NCI-H1048 (cell line): ENCODE measurements at places on chromosomes 12 and 14.

GRCh38 chr14:106877517-106877916 is 1351.1 kb downstream of the TMEM121 start:
- DNase-seq, result no peak

DNA sequence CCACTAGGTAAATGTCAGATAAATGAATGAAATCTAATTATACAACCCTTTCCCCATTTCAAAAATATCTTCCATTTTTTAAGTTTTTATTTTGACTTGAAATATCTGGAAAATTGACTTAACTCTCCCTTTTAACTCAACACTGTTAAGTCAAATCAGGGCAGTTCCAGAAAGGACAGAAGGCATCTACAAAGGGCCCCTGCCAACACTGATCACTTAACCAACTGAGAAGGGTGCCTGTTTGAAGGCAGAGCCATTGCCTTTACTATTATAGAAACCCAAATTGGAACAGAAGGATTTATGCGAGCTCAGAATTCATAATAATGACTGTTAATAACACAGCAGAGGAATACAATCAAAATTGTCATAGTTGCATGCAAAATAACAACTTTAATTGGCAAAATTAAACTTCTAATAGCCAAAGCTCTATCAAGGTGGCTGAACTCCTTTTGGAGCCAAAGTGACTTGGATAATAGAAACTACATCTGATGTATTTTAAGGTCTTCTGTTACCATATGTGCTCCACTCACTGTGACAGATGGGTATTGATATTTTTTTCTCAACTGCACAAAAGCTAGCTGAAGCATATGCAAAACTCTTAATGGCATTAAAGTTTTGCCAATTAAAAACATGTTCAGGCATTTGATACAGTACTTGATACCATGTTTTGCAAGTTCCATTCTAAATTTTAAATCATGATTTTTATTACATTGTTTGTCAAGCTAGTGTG is 383.8 kb downstream of the NOVA1 start:
- no peak for DNase-seq

DNA sequence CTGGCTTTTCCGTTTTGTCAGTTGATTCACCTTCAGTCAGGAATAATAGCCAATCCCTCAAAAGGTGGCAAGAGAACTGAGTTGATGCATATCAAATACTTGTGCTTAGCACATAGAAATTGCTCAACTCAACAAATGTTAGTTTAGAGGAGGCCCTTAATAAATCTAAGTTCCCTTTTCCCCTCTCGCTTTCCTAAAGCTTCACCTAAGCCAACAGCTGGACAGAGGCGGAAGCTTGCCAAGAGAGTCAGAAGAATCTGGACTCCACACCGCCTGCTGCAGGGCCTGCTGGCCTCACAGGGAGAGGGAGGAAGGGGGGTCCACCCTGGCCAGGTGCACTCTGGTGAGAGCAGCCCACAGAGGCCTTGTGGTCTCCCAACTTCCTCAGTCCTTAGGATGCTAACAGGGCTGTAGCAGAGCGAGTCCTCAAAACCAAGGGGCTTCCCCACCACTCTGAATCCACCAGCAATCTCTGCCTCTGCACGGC is 213.1 kb downstream of the CHST11 start:
- DNase-seq, result no peak

DNA sequence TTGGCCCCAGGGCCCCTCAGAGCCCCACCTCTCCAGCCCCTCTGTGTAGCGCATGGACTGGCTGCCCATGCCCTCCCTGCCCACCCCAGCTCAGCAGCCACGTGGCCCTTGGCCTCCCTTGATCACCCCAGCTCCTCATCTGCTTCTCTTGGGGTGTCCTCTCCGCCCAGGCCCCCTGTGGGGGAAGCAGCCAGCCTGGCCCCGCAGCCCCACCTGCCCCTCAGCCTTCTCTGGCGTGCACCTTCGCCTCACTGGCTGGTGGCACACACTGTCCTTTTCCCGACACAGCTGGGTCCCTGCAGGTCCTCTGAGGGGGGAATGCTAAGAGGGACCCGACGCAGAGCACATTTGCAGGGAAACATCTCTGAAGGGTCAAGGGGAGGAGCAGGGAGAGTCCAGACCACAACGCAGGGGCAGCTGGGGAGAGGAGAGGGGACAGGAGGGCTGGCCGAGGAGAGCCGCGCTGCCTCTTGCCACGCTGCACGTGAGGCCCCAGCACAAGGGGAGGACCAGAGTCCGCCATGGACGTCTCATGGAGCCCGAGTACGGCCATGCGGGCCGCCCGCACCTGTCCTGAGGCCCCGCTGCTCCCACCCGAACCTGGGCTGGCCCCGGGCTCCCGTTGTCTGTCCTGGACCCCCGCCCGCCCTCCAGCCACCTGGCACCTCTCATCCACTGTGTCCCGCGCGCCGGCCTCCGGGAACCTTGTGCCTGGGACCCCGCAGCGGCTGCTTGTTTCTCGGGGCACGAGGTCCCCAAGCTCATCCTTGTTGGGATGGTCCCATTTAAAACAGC is 36.1 kb downstream of the PACS2 start:
- no peak for DNase-seq

DNA sequence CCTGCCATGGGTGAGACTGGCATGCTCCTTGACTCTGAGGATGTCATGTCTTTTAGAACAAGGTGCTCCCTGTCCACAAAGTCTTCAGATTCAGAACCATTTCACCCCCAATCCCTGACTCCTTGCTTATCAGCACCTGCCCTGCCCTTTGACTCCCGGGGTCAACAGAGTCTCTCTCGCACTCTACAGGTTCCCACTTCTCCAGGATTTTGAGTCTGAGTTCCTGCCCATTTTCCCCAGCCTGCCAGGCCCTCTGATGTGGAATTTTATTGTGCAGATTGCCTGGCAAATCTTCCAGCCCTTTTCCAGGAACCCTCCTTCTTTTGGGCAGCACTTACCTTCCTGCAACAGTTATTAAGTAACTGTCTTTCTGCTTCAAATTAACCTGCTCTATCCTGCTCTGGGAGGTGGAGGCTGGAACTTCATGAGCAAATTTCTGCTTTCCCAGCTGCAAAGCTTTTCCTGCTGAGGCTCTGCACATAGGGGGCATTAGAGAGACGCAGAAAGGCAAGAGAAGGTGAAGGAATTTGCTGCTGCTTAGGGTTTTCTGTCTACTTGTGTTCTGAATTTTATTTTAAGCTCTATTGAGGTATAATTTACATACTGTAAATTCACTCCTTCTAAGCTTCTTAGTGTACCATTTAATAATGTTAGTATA is 259.1 kb downstream of the PCNX1 start:
- DNase-seq, result no peak

DNA sequence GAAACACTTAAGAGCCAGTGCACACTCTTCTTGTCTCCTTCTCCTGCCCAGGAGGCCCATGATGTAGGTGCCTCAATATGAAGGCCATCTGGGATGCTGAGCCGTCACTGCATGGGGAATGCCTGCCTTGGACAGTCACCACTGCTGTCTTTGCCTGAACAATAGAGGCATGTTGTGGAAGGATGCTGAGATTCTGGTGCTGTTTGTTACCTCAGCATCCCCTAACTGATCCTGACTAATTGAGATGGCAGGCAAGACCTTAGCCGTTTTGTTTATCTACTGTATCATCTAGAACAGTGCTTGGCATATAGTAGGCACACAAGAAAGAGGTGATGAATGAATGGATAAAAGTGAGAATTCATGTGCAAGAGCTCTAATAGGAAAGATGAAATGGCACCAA is 253.5 kb downstream of the GLT1D1 start:
- DNase-seq, result no peak
